ENCODE measurements at places on chromosomes 5 and 9.

DNA sequence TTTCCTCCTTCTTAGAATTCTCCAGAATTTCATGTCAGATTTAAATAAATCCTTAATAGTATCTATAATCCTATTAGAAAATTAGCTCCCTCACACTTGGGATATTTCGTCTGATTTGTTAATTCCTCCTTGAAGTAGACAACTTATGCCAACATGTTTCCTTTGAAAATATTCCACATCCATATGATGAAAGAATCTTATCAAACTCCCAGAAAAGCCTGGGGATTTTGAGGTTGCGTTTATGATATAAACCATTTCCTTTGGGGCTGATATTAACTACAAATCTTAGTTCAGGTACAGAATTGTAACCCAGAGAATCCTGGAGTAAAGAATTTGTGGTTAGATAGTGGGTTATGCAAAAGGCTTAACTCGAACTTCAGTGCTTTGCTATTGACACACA is 2373.8 kb upstream of the ACO1 start:
- no peak for DNase-seq

DNA sequence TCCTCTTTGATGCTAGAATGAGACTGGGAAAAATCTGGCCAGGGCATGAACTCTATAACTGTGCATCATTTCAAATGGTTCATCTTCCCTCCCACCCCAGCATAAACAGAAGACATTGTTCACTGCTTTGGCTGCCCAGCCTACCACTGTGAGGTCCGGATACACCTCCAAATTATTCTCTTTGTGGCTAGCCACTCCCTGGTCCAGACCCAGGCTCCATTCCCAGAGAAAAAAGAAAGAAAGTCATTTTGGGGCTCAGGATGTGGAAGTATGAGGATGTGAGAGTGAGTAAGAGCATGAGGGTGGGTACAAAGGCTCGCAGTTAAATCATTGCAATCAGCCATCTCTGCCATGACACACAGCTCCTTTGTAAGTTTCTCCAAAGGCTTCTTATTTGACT is 559.2 kb downstream of the PSAT1 start:
- DNase-seq = peak; percentile 7

GRCh38 chr5:65263321-65263720 is 218.4 kb downstream of the ADAMTS6 start:
- DNase-seq = peak; percentile 22

GRCh38 chr5:75622564-75622963 is 11.3 kb downstream of the ANKDD1B start:
- no peak for DNase-seq

- DNase-seq = peak; percentile 92
These were observed 1.9 kb upstream of the RGMB start for GRCh38 chr5:98771382-98772109.

DNA sequence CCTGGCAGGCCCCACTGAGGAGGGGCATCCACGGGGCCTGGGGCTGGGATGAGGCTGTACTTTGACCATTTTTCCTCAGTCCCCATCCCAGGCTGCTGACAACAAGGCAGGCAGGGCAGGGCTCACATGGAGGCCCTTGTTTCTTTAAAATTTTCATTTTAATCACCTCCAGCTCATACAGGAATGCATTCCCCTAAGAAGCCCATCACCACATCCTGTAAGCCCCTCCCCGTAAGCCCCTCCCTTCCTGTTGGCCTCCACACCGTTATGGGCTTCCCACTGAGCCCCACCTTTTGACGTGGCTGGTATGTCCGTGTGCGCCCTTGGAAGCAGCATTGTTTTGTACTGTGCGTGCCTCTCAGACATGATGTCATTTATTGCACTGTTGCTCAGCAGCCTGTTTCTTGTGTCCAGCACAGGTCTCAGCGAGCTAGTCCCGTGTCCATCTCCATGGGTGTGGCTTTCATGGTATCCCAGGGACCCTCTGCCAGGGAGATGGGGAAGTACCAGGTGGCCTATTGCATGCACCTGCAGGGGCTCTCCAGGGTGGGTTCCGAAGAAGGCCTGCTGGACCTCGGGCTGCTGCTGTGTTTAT is 22.4 kb downstream of the PHF2 start:
- DNase-seq = peak; percentile 80

DNA sequence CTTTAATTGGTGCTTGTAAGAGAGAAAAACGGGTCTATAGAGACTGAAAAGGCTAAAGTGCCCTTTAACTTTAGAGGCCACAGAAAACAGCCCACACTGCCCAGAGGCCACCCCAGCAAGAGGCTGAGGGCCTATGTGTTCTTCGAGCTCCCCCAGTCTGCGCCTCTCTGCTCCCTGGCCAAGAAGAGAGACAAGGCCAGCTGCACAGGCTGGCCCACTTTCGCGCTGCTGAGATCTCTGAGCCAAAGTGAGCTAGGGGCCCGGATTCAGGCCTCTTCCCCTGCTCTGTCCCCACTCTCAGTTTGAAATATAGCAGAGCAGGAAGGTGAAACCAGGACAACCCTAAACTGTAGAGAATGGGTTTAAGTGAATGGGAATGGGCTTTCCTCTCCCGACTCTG is 132.0 kb upstream of the TRIM32 start:
- no peak for DNase-seq

DNA sequence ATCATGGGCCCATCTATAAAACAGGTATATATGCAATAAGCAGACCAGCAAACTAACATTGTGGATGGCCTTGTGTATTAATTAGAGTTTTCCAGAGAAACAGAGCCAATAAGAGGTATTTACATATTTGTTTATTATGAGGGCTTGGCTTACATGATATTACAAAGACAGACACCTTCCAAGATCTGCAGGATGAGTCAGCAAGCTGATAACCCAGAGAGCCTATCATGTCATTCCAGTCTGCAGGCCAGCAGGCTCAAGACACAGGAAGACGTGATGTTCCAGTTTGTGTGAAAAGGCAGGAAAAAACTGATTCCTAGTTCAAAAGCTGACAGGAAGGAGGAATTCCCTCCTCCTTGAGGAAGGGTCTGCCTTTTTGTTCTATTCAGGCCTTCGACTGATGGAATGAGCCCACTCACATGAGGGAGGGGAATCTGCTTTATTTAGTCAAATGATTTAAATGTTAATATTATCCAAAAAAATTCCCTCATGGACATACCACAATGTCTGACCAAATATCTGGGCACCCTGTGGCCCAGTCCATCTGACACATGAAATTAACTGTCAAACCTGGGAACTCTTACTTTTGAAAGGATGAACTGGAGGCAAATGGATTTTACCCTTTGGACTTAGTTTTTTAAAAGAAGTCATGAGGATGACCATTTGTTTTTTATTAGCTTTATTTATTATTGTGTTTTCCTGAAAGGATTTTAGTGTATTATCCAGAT is 161.2 kb upstream of the CHD1 start:
- no peak for DNase-seq

DNA sequence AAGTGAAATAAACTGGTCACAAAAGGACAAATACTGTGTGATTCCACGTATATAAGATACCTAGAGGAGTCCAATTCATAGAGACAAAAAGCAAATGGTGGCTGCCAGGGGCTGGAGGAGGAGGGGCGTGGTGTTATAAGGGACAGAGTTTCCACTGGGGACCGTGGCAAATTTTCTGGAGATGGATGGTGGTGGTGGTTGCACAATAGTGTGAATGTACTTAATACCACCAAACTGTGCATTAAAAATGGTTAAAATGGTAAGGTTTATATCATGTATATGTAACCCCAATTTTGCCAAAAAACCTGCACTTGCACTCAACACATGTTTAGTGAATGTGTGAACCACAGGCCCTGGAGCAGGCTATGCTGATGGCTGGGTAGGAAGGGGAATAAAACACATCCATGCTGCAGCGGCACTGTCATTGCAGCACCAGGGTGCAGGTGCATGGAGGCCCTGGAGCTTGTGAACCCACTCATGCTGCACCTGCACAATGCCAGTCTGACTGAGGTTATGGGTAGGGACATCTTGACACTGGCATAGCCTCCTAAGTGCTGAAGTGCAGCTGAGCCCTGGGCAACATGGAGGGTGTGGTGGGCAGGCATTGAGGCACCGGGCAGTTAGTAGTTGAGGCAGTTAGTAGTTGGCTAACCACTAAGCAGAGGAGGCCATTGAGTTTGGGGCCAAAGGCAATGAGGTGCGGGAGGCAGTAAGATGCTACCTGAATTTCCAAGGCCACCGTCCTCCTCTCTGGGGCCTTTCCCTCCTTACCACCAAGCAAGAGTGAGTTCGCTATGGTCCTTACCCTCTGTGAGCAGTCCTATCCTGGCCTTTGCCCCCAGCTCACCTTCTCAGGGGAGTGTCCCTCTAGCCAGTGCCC is 3.5 kb upstream of the PHF2 start:
- DNase-seq = no peak

DNA sequence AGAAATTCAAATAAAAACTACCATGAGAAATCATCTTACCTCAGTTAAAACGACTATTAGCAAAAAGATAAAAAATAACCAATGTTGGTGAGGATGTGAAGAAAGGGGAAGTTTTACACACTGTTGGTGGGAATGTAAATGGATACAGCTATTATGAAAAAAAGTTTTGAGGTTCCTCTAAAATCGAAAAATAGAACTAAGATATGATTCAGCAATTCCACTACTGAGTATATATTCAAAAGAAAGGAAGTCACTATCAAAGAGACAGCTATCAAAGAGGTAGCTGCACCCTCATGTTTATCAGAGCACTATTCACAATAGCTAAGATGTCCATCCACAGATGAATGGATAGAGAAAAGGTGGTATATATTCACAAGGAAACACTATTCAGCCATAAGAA is 1888.4 kb downstream of the MAT2B start:
- DNase-seq = no peak

DNA sequence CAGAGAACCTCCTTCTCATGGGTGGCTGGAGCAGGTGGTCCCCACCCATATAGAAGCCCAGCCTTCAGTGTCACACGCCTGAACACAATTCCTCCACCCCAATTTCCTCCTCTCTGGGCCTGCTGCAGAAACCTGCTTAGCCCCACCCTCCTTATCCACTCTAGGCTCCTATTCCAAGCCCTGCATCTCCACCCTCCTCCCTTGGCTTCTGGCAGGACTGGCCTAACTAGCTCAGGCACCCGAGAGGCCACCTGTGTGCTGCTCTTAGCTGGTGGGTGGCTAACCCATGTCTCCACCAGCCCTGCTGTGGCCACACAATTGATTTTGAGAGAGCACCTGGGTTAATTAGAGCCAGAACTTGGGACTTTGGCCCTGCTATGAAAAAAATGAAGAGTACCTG is 77.3 kb upstream of the ATP10B start:
- DNase-seq = no peak

DNA sequence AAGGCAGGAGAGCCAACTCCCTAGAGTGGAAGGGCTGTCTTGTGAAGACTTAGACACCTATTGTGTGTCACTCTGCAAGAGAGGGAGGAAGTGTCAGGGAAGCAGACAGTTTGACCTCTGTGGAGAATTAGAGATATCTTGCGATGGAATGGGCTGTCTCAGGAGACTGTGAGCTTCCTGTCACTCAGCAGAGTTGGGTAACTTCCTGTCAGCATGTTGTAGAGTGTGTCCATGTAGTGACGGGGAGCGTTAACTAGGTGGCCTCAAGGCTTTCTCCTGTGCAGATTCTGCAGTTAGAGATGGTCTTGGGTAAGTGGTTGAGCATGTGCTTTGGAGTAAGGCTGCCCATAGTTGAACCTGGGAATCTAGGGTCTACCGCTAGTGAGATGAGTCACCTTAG is 136.5 kb downstream of the KIF4B start:
- DNase-seq = no peak

- DNase-seq = no peak
These were observed 30.0 kb upstream of the IL6ST start for GRCh38 chr5:56024810-56025150.

DNA sequence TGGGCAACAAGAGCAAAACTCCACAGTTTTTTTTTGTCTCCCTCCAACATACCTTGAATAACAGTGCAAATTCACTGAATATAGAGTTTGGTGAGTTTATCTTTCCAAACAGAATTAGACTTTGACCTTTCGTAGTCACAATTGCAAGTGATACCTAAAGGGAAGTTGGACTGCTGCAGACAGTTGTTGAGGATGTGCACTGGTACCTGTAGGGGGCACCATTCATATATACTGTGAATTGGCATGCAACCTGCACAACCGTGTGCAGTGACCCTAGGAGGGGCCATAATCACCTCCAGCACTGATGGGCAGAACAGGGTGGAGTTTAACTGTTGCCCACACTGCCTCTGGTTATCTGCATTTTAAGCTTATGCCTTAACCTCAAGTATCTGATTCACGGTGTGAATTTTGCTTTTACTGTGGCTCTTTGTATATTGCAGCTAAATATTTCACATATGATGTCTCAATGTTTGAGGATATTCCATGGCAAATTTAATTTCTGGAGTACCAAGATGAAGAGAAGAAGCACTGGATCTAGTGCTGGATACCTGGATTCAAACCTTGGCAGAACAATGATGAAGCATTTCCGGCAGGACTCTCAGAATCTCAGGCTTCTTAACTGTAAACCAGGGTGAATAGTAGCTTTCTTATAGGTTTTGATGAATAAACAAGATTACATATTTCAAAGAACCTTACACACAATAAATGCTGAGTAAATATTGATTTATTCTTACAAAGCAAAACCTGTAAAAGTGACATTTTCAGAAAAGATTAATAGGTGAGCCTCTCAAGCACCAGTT is 144.3 kb downstream of the ACTBL2 start:
- peak; percentile 57 for DNase-seq

DNA sequence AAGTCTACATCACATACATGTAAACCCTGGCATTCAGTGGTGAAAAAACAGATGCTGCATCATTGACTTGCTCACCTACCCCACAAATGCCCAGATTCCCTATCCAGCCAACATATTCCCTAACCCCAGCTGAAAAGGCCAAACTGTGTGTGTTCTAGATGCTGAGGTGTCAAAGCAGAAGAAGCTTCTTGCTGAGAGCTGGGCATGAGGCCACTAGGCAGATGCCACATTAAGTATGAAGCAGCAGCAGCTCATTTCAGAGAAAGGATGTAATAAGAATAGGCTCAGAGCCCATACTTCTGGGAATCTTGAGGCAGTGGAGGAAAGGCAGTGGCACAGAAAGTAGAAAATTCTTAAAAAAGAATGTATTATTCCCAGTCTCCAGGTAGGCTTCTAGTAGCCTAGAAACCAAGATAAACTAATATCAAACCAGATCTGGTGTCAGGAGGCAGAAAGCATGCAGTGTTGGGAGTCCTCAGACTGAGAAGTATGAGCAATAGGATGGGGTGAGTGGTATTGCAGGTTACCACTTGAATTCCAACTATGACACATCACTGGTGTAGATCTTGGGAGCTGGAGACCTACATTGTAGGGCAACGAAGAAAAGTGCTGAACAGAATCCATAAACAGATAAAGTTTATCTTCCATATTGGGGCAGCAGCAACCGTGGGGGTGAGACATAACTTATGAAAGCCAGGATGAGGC is 71.9 kb upstream of the GRHPR start:
- no peak for DNase-seq

DNA sequence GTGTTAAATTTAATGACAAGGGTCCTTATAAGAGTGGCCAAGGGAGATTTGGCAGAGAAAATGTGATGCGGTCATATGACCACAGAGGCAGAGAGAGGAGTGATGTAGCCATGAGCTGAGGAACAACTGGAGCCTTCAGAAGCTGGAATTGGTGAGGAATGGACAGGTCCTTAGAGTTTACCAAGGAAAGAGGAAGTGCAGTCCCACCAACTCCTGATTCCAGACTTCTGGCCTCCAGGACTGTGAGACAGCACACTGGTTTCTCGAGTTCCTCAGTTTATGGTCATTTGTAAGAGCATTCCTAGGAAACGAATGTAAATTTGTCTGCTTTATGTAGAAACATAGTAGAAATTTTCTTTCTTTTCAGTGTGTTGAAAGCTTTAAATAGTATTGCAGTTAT is 410.1 kb downstream of the CDH18 start:
- DNase-seq = no peak

GRCh38 chr5:151315998-151316597 is 12.5 kb upstream of the SLC36A3 start:
- peak; percentile 88 for DNase-seq

GRCh38 chr5:60036192-60036938 is 142.8 kb upstream of the PDE4D start:
- no peak for DNase-seq

Measured in cardiac fibroblast (primary cell).